NCI-H774 (cell line): ENCODE measurements at places on chromosomes 4 and X.
A peak's percentile ranks its signal among the peaks of the same experiment; 100 is the strongest.

DNA sequence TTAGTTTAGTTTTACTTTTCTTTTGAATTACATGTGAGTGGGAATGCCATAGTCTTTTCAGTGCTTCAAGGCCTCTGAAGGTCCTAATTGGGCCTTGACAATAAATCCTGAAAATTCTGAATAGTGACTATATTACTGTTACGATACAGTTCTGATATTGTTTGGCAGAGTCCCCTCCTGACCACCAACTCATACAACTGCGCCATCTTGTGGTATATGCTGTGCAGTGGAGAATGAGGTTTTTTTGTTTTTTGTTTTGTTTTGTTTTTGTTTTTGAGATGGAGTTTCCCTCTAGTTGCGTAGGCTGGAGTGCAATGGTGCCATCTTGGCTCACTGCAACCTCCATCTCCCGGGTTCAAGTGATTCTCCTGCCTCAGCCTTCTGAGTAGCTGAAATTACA is 56.6 kb upstream of the CHRDL1 start:
- peak; percentile 27 for DNase-seq

DNA sequence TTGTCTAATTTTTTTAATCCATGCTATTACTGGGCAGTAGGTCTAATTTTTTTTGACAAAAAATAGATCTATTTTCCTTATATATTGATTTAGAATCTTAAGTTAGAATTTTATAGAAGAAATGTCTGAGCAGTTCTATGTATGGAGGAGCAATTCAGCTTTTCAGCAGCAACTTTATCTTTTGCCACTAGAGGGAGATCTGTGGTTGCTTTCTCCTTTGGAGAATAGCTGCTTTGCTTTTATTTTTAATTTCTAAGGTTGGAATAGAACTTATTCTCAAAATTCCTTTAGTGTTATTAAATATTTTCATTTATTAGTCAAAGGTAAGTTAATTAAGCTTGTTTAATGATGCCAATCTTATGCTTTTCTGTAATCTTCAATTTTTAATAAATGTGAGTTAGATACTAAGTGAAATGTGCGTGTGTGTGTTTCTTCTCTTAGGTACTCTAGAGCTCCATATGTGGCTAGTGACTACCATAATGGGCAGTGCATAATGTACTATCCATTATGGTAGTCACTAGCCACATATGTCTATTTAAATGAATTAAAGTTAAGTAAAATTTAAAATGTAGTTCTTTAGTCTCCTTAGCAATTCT is 29.3 kb downstream of the FAM199X start:
- no peak for DNase-seq

DNA sequence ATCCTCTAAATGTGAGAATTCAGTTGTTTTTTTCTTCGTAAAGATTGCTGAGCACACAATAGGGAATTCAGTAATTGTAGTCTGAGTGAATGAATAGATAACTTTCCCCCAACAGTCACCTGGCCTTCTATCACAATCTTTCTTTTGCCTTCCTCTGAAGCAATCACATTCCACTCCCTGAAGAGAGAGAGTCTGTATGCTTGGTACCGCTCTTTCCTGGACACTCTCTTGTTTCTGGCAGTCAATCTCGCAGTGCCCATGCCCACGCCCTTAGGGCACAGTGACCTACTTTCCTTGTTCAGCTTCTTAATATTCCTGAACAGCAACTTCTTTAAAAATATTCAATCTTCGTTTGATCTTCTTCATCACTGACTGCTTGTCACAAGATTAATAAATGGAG is 255.9 kb downstream of the ADAMTS3 start:
- no peak for DNase-seq

GRCh38 chr4:20683766-20684165 is 16.5 kb upstream of the PACRGL start:
- DNase-seq: no peak

GRCh38 chr4:38094419-38094818 is 134.2 kb downstream of the PTTG2 start:
- no peak for DNase-seq

- DNase-seq: no peak
Measured at GRCh38 chr4:96162636-96163035, 322.7 kb downstream of the PDHA2 start.

DNA sequence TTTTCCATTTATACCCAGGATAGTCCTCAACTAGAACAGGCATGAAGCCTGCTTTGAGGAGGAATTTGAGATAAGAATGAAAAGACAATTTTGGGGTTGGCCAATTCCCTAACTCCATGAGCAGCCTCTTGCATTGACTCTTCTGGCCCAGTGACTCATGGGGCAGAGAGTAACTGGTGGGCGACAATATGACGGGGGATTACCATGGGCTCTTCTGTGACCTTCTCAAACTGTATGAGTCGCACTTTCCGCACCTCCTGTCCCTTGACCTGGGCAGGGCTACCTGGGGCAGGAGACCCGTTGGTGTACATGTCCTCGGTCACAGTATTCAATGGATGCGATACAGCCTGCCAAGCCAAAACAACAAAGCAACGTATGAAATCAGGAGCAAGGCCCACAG is 13.3 kb downstream of the MPP1 start:
- DNase-seq: no peak

DNA sequence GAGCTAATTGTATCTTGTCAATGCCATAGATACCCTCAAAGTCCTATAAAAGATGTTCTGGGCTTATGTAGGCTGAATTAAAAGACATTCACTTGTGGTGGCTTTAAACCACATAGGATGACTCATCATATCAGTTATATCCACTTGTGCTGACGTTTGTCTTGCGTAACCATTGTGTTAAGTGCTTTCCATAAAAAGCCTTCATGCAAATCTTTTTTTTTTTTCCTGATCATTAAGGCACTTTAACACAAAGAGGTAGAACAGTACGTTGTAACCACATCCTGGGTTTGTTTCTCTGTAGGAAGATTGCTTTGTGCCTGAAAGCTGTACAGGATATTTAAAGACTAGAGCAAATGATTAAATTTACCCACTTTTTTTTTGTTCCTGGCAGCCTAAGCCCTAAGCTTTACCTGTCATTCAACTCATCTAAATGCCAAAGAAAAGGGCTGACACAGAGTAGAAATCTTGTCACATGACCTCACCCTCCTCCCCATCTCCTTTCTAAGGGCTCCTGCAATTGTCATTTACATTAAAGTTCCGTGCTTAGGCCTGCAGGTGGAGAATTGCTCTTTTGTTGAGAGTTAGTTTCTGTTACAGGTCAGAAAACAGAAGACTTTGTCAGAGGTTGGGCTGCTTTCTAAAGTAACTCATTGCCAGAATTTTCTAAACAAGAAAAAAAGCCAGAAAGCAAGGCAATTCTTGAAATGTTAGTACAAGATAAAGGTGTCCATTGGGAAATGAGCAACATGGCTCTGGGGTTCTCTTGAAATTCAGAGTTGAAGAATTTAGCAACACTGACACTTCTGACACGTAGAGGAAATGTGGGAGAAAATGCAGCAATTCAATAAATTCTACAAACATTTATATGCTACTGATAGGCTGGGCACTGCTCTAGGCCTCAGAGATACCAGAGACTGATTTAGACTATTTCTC is 555.6 kb downstream of the PPARGC1A start:
- DNase-seq: peak; percentile 69

GRCh38 chrX:46040001-46040400 is 505.2 kb downstream of the ZNF674 start:
- DNase-seq: no peak

- no peak for DNase-seq
Measured at GRCh38 chr4:105978684-105979296, 83.5 kb downstream of the NPNT start.

GRCh38 chrX:56089376-56089775 is 142.8 kb upstream of the KLF8 start:
- no peak for DNase-seq

DNA sequence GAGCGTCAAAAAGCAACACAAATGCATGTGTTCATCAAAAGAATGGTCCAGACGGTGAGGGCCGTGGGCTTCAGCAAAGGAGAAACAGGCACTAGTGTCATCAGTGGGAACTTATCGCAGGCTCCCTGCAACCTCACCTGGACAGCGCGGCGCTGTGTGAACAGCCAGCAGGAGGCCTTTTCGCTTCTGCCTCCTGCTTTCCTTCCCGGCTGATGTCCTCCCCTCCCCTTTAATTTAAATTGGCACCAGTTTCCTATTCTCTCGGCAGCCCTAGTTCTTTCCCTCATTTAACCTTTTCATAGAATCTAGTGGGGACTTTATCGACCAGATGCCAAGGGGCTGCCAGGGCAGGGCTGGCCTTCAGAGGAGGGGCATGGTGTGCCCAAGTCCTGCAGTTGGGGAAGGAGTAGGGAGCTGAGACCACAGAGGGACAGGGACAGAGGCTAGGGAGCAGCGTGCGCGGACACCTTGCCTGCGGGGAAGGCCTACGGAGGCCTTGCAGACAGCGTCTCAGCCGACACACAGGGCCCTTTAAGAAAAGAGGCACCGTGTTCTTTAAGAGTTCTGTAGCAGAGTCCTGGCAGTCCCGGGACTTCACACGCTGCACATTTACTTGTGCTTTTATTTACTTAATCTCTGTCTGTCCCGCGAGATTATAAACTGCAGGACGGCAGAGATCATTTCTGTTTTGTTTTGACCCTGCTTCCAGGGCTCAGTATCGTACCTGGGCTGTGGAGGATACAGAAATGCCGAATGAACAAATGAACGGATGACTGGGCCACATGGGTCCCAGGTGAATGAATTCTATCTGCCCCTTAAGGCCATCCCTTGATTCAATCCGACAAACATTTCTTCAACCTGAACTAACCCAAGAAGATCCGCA is 8.4 kb upstream of the SORBS2 start:
- DNase-seq: no peak

DNA sequence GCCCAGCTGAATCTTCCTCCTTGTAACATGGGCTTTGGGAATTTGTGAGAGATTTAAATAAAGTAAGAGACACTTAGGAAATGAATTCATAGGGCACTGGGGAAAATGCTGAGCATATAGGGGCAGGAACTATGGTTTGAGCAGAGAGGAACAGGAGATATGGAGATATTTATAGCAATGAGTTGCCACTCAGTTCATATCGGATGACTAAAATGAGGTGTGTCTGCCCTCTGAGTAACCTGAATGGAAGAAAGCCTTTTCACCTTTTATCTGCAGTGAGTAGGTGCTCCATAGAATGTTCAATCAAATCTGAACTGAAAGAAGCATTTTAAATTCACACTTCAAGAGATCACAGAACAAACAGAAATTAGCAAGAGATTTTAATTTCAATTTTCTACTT is 105.7 kb downstream of the CEP44 start:
- no peak for DNase-seq

GRCh38 chrX:43688586-43688985 is 32.5 kb downstream of the MAOA start:
- DNase-seq: no peak

- no peak for DNase-seq
Measured at GRCh38 chr4:95957759-95958158, 117.9 kb downstream of the PDHA2 start.

GRCh38 chr4:8731364-8731763 is 138.8 kb downstream of the CPZ start:
- DNase-seq: no peak

DNA sequence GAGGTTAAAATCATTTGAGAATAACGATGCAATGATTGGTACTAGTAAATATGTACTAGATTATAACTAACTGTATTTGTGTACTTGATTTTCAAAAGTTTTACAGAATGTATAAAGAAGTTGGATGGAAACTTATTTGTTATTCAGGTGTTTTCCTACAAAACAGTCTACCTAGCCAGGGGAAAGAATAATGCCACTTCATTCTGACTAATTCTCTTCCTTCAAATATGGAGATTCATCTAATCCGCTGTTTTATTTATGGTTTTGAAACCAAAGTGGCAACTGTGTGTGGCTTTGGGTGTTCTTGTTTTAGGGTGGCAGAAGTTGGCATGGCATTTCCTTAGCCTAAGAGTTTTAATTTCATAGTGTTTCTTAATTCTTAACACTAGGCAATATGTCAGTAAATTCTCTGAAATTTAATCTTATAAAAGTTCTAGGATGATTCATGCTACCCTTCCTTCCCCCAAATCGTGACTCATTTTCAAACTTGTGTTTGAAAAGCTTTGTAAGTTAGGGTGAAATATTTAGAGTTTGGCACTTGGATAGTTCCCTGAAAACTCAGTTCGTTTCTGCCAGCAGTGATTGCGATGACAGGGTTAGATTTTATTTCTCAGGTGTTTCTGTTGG is 62.6 kb downstream of the DCLK2 start:
- no peak for DNase-seq

GRCh38 chr4:146472404-146472803 is 49.3 kb downstream of the SLC10A7 start:
- DNase-seq: no peak

GRCh38 chr4:102569200-102569599 is 68.0 kb downstream of the NFKB1 start:
- no peak for DNase-seq

GRCh38 chr4:41795796-41796385 is 47.4 kb upstream of the PHOX2B start:
- no peak for DNase-seq

DNA sequence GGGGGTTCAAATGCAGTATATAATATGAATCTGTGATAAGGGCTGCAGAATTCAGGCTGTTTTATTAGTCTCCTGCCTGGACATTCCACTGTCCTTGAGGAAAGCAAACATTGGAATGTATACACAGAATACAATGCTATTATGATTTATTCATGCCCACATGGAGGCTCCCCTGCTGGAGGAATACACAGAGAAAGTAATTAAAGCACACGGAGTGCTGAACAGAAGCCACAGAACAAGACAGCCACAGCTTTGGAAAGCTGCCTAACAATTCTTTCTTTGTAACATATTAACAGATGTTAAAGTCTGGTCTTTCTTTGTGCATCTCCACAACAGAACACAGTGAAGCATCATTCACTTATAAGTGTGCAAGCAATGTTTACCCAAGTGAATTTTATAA is 155.8 kb downstream of the ARAP2 start:
- DNase-seq: peak; percentile 29

DNA sequence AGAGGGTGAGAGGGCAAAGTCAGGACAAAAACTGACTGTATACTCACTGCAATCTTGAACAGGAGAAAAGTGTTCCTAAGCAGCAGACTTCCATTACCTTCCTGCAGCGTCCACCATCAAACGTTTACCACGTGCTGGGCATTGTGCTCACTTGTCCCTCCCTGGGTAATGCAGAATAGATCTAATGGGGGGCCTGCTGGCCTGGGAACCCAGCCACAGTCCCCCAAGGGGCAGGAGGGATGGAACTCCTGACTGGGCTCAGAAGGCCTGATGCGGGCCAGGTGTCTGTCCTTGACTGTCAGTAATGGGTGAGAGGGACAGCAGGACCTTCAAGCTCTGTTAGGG is 37.6 kb upstream of the FAM156A start:
- no peak for DNase-seq

DNA sequence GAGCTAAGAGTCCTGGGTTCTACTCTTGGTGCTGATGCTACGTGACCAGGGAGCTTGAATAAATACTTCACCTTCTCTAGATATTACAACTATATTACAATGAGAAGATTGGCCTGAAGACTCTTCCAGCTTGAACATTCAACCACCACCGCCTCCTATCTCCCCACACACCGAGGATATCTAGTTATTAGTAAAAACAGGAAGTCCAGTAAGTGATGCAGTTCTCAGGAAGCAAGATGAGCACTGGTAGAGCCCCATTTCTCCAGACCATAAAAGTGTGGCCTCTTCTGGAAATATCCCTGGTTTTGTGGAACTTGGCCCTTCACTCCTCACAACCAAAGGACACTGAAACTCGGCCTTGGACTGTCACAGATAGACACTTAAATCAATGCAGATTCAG is 18.5 kb downstream of the PJA1 start:
- DNase-seq: no peak

GRCh38 chrX:119503484-119503861 is 35.2 kb downstream of the SLC25A5 start:
- no peak for DNase-seq
